ENCODE measurements at places on chromosomes 3 and 15. TPM values are rescaled to one million over a fixed set of nuclear protein-coding genes. Genes with fewer than 3 reads are reported as not detected.

DNA sequence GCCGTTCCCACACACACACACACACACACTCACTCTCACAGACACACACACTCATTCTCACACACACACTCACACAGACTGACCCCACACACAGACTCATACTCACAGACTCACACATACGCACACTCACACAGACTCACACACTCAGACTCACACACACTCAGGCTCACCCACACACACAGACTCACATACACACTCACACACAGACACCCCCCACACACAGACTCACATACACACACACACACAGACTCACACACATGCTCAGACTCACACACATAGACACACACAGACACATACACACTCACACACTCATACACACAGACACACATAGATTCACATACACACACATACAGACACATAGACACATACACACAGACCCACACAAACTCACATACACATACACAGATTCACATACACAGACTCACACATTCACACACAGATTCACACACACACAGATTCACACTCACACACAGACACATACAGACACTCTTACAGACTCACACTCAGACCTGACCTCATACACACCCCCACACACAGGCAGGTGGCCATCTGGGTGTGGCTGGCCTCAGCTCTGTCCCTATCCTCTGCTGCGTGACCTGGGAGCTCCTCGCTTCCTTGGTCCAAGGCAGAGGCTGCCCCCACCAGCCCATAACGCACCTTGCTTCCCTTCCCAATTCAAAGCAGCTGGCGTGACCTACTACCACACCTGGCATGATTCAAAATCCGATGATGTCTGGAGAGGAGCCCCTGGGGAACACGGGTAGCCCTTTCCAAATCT is 1.9 kb downstream of the C3orf22 start:
- DNase-seq = no peak

DNA sequence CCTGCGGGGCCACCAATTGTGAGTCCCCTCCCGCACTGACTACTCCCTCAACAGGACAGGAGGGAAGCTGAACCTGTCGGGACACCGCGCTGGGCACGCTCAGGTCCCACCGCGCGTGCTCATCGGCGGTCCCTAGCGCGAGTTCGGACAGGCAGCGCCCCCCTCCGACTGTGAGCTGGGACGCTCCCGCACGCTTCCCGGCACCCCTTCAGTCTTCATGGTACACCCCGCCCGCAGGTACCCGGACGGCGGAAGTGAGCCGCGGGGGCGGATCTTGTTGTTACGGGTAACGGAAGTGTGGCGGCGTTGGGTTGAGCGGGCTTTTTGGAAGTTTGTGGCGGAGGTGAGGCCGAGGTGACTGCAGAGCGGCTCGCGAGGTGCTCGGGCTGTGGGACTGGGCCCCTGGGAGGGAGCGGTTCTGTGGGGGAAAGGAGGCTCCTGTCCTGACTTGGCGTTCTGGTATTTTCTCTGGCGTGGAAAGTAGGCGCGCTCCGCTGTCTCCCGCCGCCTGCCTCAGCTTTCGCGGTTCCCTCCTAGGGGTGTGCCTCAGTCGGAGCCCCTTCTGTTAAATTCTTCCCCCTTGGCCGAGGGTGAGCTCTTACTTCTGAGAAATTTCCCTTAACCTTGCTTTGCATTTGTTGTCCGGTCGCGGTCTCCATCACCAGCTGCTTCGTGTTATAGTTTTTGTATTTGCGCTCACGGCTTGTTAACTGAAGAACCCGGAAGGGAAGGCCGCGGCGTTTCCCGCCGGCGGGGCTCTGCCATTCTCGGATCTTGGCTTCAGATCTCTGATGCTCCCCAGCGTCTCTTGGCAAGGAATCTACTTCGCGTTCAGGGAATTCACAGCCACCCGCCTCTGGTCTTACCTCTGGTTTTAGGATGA is at the start of gene FANCI:
Gene FANCI, plus strand, starts transcription at position 289 of the 883 bp plus-strand sequence. CDS start 3,669 bp downstream, outside the sequence.
- peak; percentile 96 for DNase-seq

DNA sequence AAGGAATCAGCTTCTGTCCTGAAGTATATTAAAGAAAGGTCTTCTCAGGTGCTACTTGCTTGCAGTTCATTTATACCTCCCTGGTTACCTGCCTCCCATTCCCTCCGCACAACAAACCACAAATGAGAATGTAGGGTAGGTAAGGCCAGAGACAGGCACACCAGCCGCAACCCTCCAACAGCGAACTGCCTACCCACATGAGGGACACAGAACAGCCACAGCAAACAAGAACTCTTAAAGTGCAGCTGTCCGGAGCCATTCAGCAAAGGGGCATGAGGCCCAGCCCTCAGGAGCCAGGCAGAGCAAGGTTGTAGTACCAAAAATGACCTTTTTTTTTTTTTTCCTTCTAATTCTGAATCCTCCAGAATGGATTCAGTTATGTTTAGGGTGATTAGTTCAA is 52.4 kb downstream of the SPSB4 start:
- no peak for DNase-seq

GRCh38 chr15:74242441-74243185 is 6.5 kb downstream of the CCDC33 start:
- DNase-seq = peak; percentile 41

DNA sequence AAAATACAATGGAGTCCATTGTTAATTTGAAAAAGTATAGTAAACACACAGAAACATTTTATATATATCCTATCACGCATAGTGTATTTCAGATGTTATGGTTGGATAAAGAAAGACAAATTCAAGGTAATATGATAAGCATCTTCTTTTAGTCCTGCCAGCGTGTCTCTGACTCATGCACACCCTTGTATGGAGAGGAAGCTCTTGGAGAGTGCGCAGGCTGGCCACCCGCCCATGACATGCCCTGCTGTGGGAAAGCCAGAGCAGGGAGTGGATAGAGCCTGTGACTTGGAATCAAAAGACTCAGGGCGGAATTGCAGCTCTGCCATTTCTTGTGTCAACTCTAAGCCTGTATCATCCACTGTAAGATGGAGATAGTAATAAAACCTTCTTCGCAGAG is 23.0 kb upstream of the COPG1 start:
- DNase-seq = peak; percentile 85

- no peak for DNase-seq
These were observed 882.5 kb upstream of the GBE1 start for GRCh38 chr3:82643948-82644347.

- peak; percentile 23 for DNase-seq
These were observed 81.9 kb downstream of the PPARG start for GRCh38 chr3:12370758-12371157.

GRCh38 chr15:81785679-81786078 is 260.1 kb downstream of the MEX3B start:
- peak; percentile 11 for DNase-seq

DNA sequence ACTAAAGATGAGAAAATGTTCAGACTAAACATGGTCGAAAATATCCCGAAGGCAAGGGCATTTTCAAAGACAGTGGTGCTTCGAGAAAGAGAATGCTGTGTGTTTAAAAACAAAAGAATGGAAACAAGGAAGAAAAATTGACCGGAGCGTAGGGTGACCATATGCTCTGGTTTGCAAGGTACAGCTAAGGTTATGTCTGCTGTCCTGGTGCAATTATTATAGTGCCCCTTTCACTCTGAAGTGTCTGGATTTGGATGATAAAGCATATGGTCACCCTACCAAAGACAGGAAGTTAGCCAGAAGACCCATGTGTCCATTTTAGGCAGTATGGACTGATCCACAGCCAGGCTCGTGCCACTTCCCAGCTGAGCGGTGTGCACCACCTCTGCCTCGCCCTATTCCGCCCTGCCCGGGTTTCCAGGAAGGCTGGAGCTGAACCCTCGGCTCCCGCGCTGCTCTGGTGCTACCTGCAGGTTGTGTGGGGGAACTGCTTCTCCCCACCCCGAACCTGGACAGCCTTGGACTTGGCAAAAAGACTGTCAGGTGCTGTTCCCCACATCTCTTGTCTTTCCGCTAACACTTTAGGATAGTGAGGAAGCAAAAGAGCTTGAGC is 25.2 kb downstream of the GOLGA6D start:
- peak; percentile 92 for DNase-seq

DNA sequence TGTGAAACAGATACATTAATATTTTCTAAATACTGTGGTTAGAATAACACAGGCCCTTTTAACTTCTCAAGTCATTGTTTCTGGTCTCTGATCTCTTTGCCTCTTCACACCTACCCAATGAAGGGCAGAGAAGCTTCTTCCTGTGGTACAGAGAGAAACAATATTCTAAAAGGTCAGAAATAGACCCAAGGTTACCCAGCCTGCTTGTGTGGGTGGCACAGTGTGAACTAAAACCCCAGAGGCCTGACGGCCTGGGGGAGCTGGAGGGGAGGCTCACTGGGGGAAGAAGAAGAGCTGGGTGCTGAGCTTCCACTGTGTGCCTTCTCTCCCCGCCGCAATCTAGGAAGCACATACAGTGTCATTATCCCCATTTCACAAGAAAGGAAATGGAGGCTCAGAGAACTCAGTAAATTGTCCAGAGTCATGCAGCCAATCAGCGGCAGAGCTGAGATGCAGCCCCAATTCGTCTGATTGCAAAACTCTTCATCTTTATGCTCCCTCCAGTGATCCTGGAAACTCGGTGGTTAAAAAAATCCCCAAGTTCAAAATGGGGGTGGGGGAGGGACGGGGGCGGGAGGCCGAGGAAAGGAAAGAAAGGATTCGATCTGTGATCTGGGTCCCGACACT is 64.1 kb upstream of the HEG1 start:
- no peak for DNase-seq

DNA sequence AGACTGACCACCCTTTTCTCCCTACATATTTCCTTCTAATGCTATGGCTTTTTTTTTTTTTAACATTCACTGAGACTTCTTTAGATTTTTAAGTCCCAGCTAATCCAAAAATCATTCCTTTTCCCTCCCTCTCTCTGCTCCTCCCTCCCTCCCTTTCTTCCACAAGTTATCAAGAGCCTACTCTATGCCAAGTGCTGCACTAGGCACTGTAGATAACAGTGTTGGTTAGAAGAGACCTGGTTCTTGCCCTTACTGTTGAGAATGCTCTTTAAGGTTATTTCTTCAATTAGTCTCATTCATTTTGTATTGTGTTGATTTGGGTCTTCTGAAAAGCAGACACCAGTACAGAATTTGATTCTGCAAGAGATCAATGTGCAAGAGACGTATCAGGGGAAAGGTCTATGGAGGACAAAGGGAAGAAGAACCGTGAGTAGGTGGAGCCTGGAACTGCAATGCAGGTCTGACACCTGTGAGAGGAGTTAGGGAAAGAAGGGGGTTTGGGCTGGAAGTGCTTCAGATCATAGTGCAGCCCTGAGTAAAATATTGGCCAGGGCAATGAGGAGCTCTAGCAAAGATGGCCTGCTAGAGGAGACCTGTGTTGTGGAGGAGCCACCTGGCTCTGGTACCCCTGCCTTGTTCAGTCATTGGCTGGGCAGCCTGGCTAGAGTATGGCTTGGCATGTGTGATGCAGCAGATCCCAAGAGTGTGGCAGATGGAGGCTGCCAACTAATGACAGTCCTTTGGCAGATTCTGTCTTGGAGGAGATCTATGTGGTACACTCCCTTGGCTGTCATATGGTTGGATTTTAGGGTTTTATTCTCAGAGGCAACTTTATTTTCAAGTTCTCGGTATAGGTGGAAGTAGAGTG is 9.7 kb upstream of the PCOLCE2 start:
- DNase-seq = no peak

GRCh38 chr3:72651498-72651897 is 196.7 kb downstream of the SHQ1 start:
- DNase-seq = no peak

DNA sequence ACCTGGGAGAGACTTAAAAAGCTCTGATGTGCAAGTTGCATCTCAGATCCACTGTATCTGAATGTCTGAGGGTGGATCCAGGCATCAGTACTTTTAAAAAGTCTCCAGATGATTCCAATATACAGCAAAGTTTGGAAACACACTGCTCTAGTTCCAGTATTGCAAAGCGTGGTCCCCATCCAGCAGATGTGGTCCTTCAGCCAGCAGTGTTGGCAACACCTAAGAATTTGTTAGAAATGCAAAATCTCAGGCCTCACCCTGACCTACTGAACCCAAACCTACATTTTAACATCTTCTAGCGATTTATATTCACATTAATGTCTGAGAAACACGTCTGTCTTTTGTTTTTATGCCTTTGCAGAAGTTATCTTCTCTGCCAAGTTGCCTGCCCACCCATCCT is 32.2 kb upstream of the SGO1 start:
- DNase-seq = no peak

DNA sequence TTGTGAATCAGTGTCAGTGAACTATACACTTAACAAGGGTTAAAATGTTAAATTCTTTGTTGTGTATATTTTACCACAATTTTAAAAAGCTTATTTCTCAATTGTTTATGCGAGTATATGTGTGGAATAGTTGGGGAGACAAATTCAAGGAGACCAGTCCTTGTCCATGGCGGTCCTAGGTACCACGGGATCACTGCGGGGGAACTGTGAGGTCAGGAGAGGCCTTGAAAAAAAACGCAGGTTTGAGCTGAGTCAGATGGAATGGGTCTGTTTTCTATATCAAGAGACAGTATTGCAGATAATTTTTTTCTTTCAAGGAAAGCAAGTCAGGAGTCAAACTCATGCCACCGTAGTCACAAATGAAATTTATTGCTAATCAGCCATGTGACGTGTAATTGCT is 18.5 kb downstream of the IGF1R start:
- no peak for DNase-seq

- DNase-seq = peak; percentile 23
These were observed 37.6 kb downstream of the TMCC1 start for GRCh38 chr3:129855832-129856419.

GRCh38 chr15:76282465-76282864 is 28.8 kb downstream of the ETFA start:
- no peak for DNase-seq

- DNase-seq = peak; percentile 29
These were observed 194.1 kb upstream of the ARHGEF26 start for GRCh38 chr3:153927107-153927506.

GRCh38 chr3:110568246-110568645 is 503.4 kb upstream of the NECTIN3 start:
- no peak for DNase-seq

GRCh38 chr3:10247679-10248183 is 528 bp upstream of the TATDN2 start:
- no peak for DNase-seq

The LACTB gene
- 69.8 TPM for polyA plus RNA-seq

The ARL6IP5 gene
- 73.8 TPM for polyA plus RNA-seq

The PPM1L gene
- 0.27 TPM for polyA plus RNA-seq

The APOD gene
- polyA plus RNA-seq = 0.28 TPM

The SLC2A2 gene
- not detected for polyA plus RNA-seq

The ROBO1 gene
- polyA plus RNA-seq = 27.4 TPM

The SLC22A14 gene
- not detected for polyA plus RNA-seq

The SLC12A8 gene
- polyA plus RNA-seq = 4.2 TPM

The HDC gene
- 0.07 TPM for polyA plus RNA-seq
